ENCODE measurements at places on chromosomes 7 and 10.

DNA sequence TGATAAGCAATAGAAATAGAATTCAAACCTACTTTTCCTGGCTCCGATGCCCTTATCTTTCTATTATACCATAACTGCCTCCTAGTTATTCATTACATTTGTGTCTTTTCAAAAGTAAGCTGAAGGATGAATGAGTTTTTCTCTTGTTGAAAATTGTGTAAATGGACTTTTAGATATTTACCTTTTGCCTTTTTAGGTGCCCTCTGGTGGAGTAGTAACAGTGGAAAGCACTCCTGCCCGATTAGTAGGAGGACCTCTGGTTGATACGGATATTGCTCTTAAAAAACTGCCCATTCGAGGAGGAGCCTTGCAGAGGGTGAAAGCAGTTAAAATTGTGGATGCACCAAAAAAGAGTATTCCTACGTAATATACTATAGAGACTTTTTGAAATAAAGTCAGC lies 11.2 kb downstream of the FAM237B start:
- no peak for DNase-seq

DNA sequence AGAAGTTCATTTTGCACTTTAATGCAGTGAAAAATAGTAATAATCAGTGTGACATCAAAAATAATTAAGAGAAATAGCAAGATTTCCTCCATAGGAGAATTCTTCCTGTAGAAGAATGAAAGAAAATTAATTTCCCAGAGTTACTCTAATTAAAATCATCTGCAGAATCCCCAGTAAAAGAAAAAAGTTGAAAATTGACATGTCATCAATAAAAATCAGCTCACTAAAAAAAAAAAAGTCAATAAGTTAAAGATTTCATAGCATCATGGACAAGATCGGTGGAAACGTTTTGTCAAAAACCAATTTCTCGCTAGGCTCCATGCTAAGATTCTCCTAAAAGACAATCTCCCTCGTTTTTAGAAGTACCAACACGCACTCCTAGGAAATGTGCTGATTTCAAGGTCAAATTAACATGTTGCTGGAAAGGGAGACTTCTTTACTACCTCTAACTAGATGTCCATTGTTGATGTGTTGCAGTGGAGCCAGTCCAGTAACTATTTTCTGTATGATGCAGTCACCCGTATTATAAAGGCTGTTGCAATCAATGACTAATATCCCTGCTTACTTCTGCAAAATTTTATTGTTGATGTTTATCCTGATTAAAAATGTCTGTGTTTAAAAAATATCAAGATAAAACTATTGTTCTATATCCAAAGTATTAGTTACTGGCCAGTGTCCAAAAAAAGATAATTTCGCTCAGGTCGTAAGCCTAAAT lies 591.9 kb upstream of the MGMT start:
- DNase-seq, result no peak

DNA sequence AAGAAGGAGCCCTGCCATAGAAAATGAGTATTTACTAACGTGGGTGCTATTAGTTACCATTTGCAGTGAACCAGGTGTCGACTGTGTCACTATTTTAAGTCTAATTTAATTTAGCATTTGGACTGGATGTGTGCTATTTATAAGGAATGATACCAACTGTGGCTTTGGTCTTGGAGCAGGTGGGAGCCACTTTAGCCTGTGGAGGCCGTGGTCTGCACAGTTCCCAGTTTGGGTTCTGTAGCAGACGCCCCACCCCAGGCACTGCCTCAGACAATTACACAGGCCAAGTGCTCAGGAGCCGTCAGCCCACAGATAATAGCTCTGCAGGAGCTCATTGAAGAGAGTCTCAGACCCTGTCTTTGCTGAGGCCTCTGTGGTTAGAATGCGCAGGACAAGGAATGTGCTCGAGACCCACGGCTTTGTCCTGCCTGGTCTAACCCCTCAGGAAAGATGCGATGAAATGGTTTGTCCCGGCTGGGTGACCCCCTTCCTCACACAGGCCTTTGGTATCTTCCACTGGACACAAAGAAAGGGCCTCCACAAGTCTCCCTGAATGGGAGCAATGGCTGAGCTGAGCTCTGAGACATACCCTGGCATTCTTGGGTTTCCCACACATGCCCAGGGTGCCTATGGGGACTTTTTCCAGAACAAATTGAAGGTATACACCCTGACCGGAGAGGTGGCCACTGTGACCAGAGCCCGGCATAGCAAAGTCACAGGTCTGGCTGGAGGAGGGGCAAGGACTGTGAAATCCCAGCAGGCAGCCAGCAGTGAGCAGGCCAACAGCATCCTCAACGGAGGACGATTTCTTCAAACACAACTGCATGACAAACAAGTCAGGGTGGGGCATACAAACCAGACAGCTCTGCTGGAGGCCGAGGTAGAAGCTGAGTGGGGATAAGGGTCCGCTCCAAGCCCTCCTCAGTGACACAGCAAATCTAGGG lies 251.2 kb downstream of the ARHGAP12 start:
- no peak for DNase-seq

GRCh38 chr10:1608851-1609647 lies 128.3 kb downstream of the ADARB2 start:
- DNase-seq, result no peak

GRCh38 chr7:22610263-22610662 lies 110.3 kb upstream of the STEAP1B start:
- no peak for DNase-seq

- DNase-seq, result no peak
Observed at GRCh38 chr10:96252730-96253129, 18.6 kb downstream of the BLNK start.

DNA sequence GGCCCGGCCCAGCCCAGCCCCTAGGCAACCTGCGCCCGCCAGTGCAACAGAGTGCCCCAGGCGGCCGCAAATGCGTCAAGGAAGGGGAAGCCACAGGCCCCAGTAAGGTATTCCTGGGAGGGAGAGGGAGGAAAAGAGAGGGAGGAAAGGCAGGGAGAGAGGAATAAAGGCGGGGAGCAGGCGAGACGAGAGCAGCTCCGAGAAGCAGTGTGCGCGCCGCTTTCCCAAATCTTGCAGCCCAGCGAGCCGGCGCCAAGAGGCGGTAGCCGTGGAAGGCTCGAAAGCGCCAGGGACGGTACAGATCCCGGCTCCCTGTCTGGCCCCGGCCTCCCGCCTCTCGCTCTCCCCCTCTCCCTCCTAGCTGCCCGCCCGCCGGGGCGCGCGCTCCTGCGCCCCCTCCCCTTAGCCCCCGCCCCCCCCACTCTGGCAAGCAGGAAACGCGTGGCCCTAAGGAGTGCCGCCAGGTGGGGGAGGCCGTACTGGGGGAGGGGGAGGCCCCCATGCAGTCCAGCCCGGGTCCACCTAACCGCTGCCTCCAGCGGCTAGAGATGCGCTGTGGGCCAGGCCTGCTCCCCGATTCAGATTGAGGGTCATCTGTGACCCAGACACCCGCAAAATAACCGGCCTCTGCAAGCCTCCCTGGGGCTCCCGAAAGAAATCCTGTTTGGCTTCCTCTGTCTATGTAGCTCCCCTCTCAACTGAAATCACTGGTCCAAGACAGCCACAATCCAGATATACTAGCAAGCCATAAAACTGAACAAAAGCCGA lies 4.3 kb downstream of the HOXA10 start:
- DNase-seq, result no peak

DNA sequence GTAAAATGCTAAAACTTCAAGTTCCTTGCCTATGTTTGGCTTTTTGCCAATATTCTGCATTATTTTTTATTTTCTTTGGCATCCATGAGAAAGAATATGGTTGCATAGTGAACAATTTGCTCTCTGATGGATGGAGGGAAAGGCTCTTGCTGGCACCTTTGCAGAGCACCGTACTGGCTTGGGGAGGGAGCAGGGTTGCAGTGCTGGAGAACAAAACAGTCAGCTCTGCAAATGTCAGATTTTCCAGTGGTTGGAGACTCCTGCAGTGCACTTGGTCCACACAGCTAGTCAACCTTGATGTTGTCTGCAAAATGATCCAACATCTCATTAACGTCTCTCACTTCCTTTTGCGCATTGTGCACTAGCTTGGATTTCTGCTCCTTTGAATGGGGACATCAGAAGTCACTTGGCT lies 100.8 kb downstream of the ANLN start:
- DNase-seq, result no peak

DNA sequence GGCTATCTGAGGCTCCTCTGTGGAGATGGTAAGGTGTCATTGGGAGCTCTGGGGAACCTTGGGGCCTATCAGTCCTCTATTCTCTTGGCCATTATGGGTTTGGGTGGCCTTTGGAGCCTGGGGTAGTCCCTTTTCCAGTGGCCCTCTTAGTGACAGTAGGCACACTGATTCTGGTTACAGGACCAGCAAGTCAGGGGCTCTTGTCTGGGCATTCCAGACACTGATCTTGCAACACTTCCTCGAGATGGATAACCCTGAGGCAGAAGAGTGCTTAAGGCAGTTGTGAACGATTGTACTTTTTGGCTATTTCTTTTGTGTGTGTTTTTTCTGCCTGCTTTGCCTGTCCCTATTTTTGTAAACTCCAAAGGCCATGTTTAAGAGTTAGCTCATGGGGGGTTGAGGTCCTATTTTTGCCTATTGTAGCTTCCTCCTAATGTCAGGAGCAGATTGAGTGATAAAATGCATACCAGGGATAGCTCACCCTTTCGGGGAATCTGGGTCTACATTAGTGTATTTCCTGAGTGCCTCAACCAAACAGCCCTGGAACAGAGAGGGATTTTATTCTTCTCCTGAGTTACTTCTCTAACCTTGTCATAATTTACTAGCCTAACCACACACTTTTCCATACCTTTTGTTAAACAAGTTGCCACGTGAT lies 61.2 kb downstream of the PRKAR2B start:
- no peak for DNase-seq

DNA sequence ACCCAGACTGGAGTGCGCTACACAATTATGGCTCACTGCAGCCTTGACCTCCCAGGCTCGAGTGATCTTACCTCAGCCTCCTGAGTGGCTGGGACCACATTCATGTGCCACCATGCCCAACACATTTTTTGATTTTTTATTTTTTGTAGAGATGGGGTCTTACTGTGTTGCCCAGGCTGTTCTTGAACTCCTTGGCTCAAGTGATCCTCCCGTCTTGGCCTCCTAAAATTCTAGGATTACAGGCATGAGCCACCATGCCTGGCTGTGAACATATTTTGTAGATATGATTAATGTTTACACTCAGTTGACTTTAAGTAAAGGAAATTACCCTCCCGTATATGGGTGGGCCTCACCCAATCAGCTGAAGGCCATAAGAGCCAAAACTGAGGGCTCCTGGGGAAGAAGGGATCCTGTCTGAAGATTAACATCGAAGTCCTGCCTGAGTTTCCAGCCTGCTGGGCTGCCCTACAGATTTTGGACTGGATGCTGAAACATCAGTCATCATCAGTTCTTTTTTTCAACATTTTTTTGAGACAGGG lies 127.1 kb downstream of the ACTR3B start:
- DNase-seq, result no peak

- no peak for DNase-seq
Observed at GRCh38 chr10:64379898-64380297, 858.7 kb downstream of the REEP3 start.

GRCh38 chr10:33178026-33178755 lies 156.3 kb downstream of the NRP1 start:
- DNase-seq, result no peak

GRCh38 chr10:122531261-122531660 lies 29.3 kb upstream of the DMBT1 start:
- no peak for DNase-seq

DNA sequence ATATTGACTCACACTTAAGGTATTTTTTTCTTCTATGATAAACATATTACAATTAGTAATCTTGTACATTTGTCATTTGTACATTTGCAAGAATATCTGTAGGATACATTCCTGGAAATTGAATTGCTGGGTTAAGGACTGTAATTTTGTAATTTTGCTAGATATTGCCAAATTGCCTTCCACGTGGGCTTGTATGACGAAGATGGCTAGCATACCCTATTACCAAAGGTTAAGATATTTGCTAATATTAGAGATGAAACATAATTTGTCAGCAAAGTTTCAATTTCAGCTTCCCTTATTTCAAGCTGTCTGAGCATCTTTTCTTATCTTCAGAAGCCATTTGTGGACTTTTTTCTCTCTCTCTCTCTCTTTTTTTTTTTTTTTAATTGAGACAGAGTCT lies 1.0 kb upstream of the LYZL2 start:
- DNase-seq, result no peak

- no peak for DNase-seq
Observed at GRCh38 chr7:77867537-77867865, 68.9 kb downstream of the PHTF2 start.

GRCh38 chr10:78749898-78750297 lies 318.9 kb upstream of the ZMIZ1 start:
- DNase-seq, result no peak

DNA sequence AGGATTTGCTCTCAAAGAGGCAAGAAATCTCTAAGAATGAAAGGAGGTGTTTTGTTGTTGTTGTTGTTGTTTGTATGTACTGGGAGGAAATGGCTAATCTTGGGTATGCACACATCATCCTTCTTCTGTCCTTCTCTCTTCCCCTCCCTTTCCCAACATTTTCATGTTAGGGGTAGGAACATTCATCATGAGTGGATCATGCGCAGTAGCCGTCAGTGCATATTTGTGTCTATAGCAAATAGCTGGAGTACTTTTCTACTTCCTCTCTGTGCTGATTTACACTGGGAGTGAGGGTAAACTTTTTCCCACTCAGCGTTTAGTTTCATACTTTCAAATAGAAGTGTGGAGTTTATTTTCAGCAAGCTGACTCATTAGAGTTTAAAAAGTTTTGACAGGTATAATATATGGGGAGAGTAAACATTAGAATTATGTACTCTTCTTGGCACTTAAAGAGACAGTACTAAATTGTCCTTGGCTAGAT lies 80.5 kb upstream of the PRKG1 start:
- no peak for DNase-seq

DNA sequence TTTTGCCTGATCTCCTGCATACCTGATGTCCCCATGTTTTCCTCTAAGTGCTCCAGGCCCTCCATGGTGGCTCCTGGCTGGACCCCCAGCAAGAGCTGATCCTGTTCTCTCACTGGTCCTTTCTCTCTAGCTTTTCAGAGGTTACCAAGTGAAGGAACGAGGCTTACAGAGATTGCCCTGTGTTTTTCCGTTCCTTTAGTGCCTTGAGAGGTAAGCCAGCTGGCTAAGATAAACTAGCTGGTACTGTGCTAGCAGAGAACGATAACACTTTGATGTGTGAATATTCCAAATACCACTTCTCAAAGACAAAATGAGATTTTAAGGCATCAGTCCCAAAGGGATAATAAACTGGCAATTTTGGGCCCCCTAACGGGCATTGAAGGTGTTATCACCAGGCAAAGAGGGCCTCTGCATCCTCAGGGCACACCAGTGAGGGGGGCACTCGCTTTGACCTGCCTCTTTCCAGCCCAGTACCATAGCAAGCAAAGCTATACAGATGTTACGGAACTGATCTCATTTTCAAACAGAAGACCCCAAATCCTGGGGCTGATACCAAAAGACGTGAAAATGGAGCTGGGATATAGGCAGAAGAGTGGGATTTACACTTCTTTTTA lies 8.4 kb upstream of the CCNY start:
- no peak for DNase-seq

DNA sequence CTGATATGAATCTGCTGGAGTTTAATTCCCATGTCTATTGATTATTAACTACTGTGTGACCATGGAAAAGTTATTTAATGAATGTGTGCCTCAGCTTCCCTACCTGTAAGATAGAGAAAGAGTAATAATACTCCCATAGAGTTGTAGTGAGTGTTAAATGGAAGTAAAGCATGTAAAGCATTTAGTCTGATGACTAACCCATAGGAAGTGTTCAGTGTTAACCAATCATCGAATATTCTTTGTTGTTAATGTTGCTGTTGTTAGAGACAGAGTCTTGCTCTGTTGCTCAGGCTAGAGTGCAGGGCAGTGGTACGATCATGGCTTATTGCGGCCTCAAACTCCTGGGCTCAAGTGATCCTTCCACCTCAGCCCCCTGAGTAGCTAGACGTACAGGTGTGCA lies 36.2 kb upstream of the CCDC6 start:
- DNase-seq, result no peak

GRCh38 chr7:98284335-98285036 lies 3.0 kb downstream of the BRI3 start:
- DNase-seq, result no peak

Measured in NCI-H2107 (cell line).